ENCODE measurements at places on chromosomes 12 and 14.
A peak's percentile ranks its signal among the peaks of the same experiment; 100 is the strongest.

GRCh38 chr14:56555921-56556570 is 23.6 kb upstream of the TMEM260 start:
- DNase-seq = no peak

- DNase-seq = no peak
These were observed 65.6 kb upstream of the DICER1 start for GRCh38 chr14:95222870-95223398.

- DNase-seq = no peak
These were observed 319.3 kb upstream of the NOVA1 start for GRCh38 chr14:26917086-26917485.

- DNase-seq = no peak
These were observed 1019.2 kb downstream of the BCL11B start for GRCh38 chr14:98252820-98253219.

GRCh38 chr14:69594846-69595245 is 16.6 kb upstream of the SUSD6 start:
- no peak for DNase-seq

GRCh38 chr12:48990552-48990951 is 8.6 kb downstream of the DDN start:
- no peak for DNase-seq

DNA sequence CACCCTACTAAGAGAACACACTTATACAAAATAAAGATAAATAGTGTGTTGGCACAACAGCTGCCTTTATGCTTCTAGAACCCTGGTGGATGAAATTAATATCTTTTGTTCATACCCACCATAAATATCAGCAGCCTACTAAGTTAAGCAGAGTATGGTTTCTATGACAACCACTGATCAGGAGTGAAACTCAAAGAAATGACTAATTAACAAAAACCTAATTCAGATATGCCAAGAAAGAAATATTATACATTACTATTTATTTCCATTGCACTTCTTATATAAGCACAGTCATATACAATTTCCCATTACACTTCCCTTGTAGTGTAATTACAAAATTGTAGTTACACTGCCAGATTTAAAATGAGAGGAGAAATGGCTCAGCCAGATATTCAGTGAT is 164.1 kb upstream of the CDKN3 start:
- DNase-seq = no peak

- no peak for DNase-seq
These were observed 8.1 kb upstream of the ALDH1L2 start for GRCh38 chr12:105092336-105092735.

- peak; percentile 77 for DNase-seq
These were observed at the start of gene SNRNP35 for GRCh38 chr12:123457980-123458779. Gene SNRNP35, plus strand, starts transcription at chr12:123458139. Its CDS starts 7,402 bp downstream, at chr12:123465541.

- DNase-seq = no peak
These were observed 1153.6 kb downstream of the FLRT2 start for GRCh38 chr14:86683561-86683960.

- DNase-seq = no peak
These were observed 166.4 kb downstream of the RMST start for GRCh38 chr12:97628962-97629361.

- DNase-seq = no peak
These were observed 596.0 kb downstream of the SLC16A7 start for GRCh38 chr12:60191676-60192359.

DNA sequence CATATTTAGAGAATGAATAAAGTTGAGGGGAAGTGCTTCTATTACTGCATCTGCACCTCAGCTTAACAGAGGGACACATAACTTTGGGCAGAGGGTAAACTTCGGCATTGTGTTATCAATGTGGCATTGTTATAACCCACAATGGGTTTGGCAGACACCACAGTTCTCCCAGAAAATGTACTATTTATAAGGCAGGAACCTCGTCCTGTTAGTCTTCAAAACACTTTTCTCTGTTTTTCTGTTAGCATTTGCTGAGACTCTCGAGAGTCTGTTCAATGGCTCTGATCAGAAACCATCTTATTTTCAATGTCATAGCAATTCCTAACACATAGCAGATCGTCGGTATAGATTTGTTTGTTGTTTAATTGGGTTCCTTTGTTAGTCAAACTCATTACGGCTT is 13.9 kb downstream of the PPP1R36 start:
- DNase-seq = no peak

DNA sequence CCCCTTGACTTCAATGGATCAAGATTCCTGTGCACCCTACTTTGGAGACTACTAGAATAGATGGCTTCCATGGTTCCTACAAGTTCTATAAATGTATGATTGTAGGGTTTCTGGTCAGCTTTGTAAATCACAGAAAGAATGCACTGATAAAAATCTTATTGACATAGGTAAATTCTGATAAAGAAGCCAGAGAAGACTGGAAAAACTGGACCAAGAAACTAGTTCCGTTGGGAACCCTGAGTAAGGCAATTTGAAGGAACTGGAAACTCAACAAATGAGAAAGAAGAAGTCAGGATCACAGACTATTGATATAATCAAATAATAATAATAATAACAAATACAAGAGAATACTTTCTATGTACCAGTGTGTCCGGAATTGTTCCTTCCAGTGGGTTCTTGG is 15.4 kb upstream of the MGST1 start:
- DNase-seq = no peak

DNA sequence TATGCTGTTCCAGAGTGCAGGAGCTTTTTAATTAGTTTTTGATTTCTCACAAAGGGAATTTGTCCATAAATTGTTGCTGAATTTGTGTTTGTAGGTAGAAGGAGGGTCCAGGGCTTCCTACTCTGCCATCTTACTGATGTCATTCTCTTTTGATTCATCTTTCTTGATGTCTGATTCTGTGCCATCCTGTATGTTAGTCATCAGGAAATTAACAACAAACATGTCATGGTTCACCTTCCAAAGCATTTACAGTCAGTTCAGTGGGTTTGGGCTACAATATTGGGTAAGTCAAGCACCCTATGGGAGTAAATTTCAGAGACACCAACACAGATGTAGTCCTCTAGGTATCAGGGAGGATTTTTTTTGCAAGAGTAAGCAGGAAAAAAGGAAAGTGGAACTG is 135.2 kb upstream of the SLC38A2 start:
- no peak for DNase-seq

DNA sequence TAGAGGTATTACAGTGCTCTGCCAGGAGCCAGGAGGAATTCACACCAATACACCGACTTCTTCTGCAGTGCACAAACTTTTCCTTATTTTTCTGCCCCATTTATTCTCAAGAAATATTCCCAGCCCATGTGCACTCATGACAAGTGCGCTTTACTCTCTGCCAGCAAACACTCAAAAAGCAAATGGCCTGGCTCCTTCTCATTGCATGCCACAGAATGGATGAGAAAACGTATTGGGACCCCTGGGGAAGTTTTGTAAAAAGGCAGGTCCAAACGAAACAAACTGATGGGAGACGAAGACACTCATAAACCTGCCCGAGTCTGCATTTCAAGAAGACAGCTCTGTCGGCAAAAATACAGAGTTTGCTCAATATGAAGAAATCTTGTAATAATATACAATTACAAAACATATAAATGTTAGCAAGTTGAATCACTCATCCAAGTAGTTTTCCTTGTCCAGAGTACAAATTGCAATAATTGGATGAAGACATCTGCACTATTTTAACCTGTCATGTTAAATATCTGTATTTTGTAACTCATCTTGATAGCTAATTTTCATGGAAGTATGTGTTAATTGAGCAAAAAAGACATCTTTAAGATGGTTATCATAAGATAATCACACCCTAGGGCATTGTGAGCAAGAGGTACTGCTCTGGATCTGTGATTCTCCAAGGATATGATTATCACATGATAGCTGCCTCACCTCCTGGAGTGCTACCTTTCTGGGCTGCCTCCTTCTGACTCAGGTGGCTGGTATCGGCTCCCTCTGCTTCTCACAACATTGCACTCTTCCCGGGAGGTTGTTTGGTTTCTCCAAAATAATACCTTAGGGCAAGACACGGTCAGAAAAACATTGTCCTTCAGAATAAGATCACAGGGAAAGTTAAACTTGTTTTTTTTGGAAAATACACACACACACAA is 260.8 kb upstream of the G2E3 start:
- no peak for DNase-seq

DNA sequence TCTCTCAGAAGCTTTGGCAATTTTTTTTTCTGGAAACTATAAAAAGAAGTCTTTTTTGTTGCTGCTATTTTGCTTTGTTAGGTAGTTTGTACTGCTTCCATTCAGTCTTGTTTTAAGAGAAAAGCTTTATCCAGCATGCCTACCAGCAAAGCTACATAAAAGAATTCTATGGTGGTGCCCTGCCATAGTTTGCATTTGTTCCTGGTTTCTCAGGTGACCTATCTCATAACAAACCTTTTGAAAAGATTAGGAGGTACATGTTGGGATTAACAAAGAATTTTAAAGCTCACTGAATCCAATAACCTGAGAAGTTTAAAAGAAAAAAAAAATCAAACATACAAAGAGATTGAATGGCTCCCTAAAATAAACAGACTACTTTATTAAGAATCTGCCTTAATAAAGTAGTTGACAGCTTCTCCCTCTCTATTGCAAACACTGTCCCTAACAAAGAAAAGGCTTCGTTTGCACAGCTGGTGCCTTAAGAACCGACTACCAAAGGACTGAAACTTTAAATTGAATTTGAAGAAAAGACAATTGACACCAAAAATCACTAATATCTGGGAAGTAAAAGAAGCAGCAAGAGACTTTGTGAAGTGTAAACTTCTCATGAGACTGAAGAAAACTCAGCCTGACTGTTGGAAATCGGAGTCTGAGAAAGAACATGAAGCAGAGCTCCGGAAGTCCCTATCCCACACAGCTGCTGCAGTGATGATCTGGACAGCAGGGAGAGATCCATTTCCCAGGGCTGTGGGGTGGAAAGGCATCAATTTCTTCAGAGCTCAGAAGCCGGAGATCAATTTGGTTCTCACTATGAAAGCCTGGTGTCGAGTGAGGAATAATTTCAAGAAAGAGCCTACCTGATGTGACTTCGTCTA is 102.7 kb upstream of the PLEKHA5 start:
- no peak for DNase-seq

GRCh38 chr14:59215322-59215721 is 26.9 kb downstream of the DAAM1 start:
- DNase-seq = no peak

DNA sequence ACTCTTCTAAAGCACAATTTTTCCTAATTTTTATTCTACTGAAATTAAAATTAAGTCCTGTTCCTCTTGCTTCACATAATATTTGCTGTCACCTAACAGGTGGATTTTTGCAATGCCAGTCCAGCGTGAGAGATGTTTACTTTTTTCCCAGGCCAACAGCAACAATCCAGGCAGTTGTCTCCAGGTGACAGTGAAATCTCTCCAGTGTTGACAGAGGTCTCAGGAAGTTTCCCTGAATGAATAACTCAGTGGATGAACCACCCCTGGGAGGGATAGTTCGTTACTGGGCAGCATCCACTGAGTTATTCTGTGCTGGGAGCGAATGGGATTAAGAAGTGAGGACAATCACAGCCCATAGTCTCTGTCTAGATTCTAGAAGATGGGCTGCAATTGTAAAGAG is 7.1 kb upstream of the NT5DC3 start:
- DNase-seq = no peak

GRCh38 chr12:21340403-21340802 is 5.7 kb upstream of the SLCO1A2 start:
- no peak for DNase-seq

DNA sequence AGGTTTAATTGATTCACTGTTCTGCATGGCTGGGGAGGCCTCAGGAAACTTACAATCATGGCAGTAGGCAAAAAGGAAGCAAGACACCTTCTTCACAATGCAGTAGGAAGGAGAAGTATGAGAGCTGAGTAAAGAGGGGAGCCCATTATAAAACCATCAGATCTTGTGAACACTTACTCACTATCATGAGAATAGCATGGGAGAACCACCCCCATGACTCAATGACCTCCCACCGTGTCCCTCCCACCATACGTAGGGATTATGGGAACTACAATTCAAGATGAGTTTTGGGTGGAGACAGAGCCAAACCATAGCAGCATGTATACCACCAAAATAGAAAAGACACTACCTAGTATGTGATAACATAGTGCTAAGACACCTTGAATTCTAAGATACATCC is 2.9 kb upstream of the HMGA2 start:
- DNase-seq = no peak

DNA sequence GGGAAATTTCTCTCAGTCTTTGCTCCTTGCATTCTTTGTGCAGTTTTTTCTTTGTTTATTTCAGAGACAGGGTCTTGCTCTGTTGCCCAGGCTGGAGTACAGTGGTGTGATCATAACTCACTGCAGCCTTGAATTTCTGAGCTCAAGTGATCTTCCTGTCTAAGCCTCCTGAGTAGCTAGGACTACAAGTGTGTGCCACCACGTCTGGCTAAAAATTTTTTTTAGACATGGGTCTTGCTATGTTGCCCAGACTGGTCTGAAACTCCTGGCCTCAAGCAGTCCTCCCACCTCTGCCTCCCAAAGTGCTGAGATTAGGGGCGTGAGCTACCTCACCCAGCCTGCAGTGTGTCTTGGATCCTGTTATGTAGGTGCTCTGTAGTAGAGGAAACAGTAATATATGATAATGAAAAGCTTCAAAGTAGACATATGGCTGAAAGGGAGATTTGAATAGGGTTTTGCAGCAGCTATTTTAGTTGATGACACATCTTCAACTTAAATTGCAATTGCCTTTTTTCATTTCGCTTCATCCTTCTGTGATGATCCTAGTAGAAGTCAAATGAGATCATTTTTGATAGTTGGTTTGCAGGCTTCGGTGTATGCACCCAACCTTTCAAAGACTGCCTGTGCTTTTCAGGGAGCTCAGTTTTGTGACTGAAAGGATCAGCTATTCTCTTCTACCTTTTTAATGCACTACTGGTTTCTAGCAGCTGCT is 75.4 kb downstream of the FUT8 start:
- no peak for DNase-seq

GRCh38 chr12:132078190-132078589 is 65.9 kb downstream of the DDX51 start:
- DNase-seq = no peak

GRCh38 chr14:67002994-67003753 is 186.1 kb upstream of the GARIN2 start:
- DNase-seq = no peak

DNA sequence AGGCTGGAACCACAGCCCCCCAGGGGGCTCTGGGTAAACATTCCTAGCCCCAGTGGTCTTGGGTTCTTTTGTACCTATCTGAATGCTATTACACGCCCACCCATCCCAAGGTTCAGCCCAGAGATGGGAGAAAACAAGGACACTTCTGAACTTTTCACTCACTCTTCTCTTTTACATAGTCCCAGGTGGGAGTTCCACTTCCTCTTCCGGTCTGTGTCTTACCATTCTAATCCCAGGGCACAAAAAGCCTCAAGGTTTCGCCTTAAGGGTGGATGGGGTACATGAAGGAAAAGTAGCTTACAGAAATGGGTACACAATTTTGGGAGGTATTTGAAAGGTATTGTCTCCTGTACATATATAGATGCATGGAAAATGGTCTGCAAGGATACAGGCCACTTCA is 79.0 kb downstream of the TMEM30B start:
- DNase-seq = no peak

DNA sequence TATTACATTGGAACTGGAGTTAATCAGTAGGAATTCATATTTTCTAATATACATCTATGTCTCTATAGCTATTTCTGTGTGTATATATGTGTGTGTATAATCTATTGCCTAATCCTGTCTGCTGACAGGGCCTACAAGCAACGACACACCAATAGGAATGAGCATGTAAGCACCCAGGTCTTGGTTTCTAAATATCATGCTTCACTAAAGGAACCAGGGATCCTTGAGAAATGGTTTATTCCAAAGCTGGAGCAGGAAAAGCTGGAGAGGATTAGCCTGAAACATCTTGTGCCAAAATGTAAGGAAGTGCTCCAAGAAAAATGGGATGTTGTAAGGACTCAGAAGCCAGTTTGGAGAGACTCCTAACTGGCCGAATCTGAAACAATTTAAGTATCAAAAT is 29.3 kb upstream of the LGALS3 start:
- DNase-seq = no peak

- DNase-seq = peak; percentile 48
These were observed 20.0 kb upstream of the FICD start for GRCh38 chr12:108495054-108495453.
